ENCODE measurements at places on chromosomes 3 and 15.

GRCh38 chr15:30889196-30889595 lies 14.5 kb upstream of the FAN1 start:
- DNase-seq: no peak

DNA sequence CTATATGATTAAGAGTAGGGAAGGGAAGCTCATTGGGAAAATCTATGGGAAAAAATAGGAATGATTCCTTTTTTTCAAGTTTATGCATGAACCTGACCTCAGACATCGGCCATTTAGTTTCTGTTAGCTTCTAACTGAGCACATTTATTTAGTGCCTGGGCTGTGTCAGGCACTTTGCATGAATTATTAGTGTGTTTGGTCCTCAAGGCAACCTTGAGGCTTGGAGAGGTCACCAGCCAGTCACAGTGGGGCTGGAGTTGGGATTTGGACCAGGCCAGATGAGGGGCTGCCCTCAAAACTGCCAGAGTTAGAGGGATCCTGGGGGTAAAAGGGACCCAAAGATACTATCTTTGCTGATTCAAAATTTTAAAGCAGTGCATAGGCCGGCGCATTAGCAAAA lies 8.1 kb downstream of the SIAH2 start:
- no peak for DNase-seq

DNA sequence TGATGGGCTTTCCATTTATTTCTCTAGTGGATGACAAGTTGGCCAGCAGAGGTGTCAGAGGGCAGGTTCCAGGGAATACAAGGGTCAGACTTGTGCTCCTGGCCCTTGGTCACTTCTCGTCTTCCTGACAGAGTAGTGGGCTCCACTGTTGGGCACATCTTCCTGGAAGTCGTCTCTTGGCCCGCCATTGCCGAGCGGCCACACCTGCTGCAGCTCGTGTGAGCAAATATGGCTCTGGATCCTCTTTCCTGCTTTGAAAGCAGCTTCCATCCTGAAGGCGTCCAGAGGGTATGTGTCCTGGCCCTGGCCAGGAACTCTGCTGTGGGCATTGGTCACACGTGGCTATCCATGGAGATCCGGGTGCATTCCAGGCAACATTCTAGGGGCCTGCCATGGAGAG lies 100.2 kb downstream of the SNRPN start:
- no peak for DNase-seq

DNA sequence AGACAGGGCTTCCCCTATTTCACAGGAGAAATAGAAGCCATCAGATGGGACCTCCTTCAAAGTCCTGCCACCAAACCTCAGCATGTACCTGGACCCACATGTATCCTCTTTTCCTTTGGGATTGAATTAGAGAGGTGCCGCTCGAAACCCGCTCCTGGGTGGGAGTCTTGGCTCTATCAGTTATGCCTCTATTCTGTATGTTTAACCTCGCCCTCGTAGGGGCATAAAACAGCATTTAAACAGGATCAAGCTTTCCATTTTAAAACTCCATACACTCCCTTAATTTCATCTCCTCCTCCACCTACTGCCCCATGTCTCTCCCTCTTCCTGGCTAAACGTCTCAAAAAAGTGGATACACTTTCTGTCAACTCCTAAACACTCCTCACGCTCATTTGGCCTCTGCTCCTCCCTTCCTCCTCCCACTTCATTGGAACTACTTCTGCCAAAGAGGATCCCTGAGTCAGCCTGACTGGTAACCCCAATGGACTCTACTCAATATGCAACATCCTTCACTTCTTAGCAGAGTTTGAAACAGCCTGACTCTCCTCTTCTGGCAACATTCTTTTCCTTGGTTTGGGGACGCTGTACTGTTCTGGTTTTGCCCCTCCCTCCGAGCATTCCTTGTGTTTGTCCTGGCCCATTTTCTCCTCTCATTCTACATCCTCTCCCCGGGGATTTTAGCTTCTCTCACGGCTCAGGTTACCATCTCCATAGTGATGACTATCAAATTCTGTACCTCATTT lies 23.0 kb upstream of the MUC20 start:
- no peak for DNase-seq

DNA sequence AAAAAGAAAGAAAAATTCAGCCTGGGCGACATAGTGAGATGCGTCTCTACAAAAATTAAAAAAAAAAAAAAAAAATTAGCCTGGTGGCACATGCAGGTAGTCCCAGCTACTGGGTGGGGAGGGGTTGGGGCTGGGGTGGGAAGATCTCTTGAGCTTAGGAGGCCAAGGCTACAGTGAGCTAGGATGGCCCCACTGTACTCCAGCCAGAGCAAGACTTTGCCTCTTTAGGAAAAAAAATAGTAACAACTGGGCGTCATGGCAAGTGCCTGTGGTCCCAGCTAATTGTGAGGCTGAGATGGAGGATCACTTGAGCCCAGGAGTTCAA lies 23.9 kb upstream of the PPP4R2 start:
- DNase-seq: no peak

- no peak for DNase-seq
Observed at GRCh38 chr15:89113296-89114024, 25.2 kb downstream of the ABHD2 start.

DNA sequence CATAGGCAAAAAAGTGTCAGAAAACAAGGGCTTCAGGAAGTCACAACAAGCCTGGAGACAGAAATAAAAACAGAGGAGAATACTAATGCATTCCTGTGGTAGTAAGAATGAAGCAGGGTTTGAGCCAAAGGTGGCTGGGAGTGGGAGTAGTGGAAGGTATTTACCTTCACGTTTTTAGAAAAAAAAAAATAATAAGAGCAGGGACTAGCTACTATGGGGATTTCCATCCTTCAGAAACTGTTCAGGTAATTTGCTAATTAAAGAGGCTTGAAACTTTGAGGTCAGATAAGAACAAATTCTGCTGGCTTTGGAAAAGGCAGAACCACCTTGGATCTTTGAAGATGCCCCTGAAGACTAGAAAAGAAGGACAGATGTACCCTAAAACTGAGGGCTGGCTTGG lies 18.4 kb downstream of the ILDR1 start:
- no peak for DNase-seq

All from activated naive CD4-positive, alpha-beta T cell (primary cell).